ENCODE measurements at places on chromosomes 1 and 21. TPM values are rescaled to one million over a fixed set of nuclear protein-coding genes. Genes with fewer than 3 reads are reported as not detected.

Gene CNR2
- total RNA-seq: not detected

Gene PLA2G2E
- not detected for total RNA-seq

Gene C1orf87
- total RNA-seq: 0.33 TPM

Gene PLEKHN1
- total RNA-seq: 2.0 TPM

GRCh38 chr1:196680107-196680506, 28.3 kb downstream of the CFH start:
- DNase-seq: no peak

DNA sequence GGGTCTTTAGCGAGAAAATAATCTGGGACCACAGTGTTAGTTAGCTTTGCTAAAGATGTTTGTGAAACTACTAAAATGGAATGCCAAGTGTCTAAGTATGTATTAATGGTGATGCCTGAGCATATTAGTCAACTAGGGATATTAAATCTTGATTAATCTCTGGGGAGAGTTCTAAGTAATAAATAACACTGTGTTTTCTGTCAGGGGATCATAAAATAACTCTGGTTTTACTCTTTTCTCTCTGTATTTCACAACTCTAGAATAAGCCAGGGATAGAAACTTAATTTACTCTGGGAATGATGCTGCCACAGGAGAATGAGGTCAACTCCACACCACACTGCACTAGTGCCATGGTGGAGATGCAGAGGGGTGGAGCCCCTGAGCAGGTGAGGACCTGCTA, 399.2 kb downstream of the PTBP2 start:
- DNase-seq: no peak

DNA sequence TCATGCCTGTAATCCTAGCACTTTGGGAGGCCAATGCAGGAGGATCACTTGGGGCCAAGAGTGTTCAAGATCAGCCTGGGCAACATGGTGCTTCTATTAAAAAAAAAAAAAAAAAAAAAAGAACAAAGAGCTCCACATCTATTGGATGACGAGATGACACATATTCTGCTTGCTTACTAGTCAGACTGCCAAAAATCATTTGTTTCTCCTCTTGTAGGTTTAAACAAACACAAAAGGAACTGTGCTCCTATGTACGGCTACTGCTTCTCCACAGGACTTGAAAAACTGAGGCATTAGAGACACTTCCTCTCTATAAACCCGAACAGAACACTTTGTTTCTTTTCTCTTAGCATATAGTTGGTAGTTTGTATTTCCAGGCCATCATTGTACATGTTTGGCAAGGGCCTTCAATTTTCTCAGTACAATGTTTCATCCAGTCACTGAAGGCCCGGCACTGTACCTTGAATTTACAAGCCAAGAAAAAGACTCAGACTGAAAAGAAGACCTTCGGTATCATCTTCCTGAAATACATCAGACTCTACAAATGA, 6.0 kb downstream of the TRIT1 start:
- DNase-seq: no peak

GRCh38 chr1:162376691-162377090, at the start of gene SPATA46:
Gene SPATA46, minus strand, starts transcription at chr1:162376854. Its CDS starts 64 bp downstream, at chr1:162376790.
- no peak for DNase-seq

GRCh38 chr1:17181781-17182464, 23.0 kb upstream of the PADI1 start:
- DNase-seq: no peak

- peak; percentile 26 for DNase-seq
Measured at GRCh38 chr1:54107131-54107530, 45.7 kb downstream of the CDCP2 start.

- DNase-seq: no peak
Measured at GRCh38 chr1:97778718-97779117, 142.1 kb downstream of the DPYD start.

GRCh38 chr1:183808296-183809027, 3.5 kb downstream of the RGL1 start:
- no peak for DNase-seq

GRCh38 chr1:166673722-166674121, 165.6 kb upstream of the POGK start:
- no peak for DNase-seq

All from H9 (cell line).